ENCODE measurements at places on chromosomes 16 and 17.

GRCh38 chr16:87076950-87077749 is 240.0 kb downstream of the C16orf95 start:
- ATAC-seq: peak; percentile 42

- no peak for ATAC-seq
These were observed 34.5 kb downstream of the TBC1D16 start for GRCh38 chr17:80000981-80001775.

- peak; percentile 56 for ATAC-seq
These were observed 725 bp downstream of the NT5C3B start for GRCh38 chr17:41835214-41835799.

GRCh38 chr17:36019423-36019822 is 1.7 kb upstream of the CCL23 start:
- no peak for ATAC-seq

GRCh38 chr16:68425498-68426346 is 22.6 kb downstream of the SMPD3 start:
- ATAC-seq: no peak

DNA sequence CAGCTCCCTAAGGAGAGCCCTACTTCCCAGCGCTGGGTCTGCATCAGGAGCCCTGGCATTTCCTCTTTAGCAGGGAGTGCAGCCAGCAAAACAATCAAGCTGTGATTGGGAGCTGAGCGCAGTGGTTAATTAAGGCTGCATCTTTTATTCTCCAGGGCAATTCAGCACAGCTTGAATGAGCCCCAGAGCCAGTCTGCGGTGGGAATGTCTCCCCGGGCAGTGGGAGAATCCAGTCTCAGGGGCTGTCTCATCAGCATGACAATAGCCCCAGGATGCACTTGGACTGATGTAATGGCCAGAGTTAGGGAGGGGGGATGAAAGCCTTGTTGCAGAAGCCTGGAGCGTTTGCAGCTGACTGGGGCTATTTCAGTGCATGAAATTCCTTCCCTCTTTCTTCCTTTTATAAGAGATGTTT is 292.6 kb upstream of the SOX9 start:
- ATAC-seq: no peak

GRCh38 chr17:72399608-72400487 is 279.0 kb downstream of the SOX9 start:
- ATAC-seq: no peak

- ATAC-seq: no peak
These were observed 4.4 kb downstream of the TEDC2 start for GRCh38 chr16:2464333-2464732.

- no peak for ATAC-seq
These were observed 19.2 kb downstream of the KDM8 start for GRCh38 chr16:27222249-27223225.

- no peak for ATAC-seq
These were observed 299.4 kb downstream of the UTP18 start for GRCh38 chr17:51559778-51560177.

DNA sequence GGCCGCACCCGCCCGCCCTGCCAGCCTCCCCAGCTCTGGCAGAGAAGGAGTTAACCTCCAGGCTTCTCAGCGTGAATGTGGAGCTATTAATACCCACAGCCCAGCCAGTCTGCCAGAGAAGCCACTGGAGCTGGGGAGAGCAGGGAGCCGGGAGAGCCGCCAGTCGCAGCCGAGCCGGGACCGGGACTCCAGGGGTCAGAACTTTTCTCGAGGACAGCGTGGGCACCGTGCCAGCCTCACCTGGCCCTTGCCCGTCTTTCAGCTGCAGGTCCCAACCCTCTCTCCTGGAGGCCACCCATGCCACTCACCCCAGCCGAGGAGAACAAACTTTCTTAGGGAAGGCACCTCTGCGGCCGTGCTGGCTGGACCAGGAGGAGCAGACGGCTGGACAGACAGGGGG is 33.8 kb upstream of the SBK1 start:
- no peak for ATAC-seq

DNA sequence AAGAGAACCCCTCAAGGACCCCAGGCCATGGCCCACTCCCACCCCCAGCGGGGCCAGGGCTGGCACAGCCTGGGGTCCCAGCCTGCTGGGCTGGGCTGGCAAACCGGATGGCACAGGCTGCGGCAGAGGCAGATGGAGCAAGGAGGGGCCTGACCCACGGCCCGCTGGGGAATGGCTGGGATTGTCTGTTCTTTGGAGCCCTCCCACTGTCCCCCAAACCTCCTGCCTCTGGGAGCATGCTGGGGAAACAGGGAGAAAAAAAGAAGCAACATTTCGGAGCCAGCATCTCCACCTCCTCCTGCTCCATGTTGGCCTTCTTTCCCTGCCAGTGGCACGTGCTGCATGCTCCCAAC is 37.1 kb upstream of the LHX1 start:
- ATAC-seq: peak; percentile 39

GRCh38 chr16:15973421-15973820 is 24.0 kb downstream of the ABCC1 start:
- no peak for ATAC-seq

- no peak for ATAC-seq
These were observed 93.1 kb downstream of the RTN4RL1 start for GRCh38 chr17:1931844-1932579.

GRCh38 chr17:73547790-73548189 is 96.5 kb downstream of the SDK2 start:
- no peak for ATAC-seq

- peak; percentile 52 for ATAC-seq
These were observed 16.3 kb upstream of the WFIKKN2 start for GRCh38 chr17:50818921-50819657.

GRCh38 chr17:72422204-72422504 is 301.3 kb downstream of the SOX9 start:
- ATAC-seq: no peak

- ATAC-seq: no peak
These were observed 156.9 kb upstream of the CES5A start for GRCh38 chr16:56032072-56032471.

GRCh38 chr16:56911771-56912571 is 20.0 kb upstream of the HERPUD1 start:
- peak; percentile 91 for ATAC-seq

- ATAC-seq: no peak
These were observed 24.2 kb downstream of the MYO18A start for GRCh38 chr17:29155966-29156338.

Data from stimulated activated memory B cell treated with anti-CD40 and anti-IgM and Interleukin-4, amounts not matched to agents 10 μg/mL and 1 μg/mL and 100 μg/mL, for 72 hours (primary cell).